ENCODE measurements at places on chromosomes 16 and 17.

GRCh38 chr16:48609652-48610029 is 339 bp downstream of the N4BP1 start:
- DNase-seq = no peak

GRCh38 chr17:57539529-57540301 is 205.4 kb downstream of the CCDC182 start:
- no peak for DNase-seq

- no peak for DNase-seq
These were observed 9.6 kb downstream of the CA10 start for GRCh38 chr17:52148969-52149351.

DNA sequence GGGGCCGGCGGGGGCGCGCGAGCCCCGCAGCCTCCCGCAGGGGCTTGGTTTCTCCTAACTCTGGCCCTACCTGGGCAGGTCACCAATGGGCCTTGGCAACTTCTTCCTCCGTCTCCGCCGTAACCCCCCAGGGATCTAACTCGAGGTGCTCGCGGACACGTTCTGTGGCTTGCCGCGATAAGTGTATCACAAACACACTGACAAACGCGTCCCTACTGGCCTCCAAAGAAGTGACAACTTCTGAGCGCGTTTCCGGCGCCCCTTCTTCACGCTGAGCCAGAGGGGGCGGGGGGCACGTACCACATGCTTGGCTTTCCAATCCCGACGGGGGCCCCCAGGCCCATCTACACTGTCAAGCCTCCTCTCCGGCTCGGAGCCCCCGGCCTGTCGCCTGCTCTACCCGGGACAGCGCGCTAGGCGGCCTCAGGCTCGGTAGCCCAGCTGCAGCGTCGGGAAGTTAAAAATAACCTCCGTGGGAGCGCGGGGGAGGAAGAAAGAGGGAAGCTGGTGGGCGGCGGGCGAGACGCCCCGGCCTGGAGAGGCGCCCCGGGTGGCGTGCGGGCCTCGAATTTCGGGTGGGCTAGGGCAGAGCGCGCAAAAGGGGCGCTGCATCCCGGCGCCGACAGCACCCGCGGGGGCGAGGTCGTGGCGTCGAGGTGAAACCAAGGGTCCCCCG is 725 bp upstream of the SPHK1 start:
- no peak for DNase-seq

- DNase-seq = no peak
These were observed 7.8 kb upstream of the BIRC5 start for GRCh38 chr17:78206298-78206697.

GRCh38 chr17:72567774-72568173 is 447.0 kb downstream of the SOX9 start:
- DNase-seq = no peak

Data from AG04450 (cell line).